Central memory CD4-positive, alpha-beta T cell (primary cell): ENCODE measurements at places on chromosomes 13 and 19.

DNA sequence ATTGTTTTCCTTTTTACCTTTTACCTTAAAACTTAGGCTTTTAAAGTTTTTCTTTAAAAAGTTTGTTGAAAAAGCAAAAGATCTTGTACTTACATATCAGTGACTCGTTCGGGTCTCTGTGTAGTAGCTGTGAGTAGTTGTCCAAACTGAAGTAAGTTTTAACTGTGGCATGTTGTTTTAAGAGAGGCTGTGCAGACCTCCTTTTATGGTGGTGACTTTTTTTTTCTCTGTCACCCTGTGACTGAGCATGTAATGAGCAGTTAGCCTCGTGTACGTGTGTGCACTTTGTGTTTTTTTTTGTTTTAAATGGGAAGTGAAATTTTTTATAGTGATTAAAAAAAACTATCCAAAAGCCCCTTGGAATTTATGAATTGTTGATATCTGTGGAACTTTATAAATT lies at the start of gene GPR183:
TSS of gene GPR183 (minus strand) at position 153 of the 400 bp plus-strand sequence. CDS start 11,254 bp downstream, outside the sequence.
- DNase-seq, result peak; percentile 80

DNA sequence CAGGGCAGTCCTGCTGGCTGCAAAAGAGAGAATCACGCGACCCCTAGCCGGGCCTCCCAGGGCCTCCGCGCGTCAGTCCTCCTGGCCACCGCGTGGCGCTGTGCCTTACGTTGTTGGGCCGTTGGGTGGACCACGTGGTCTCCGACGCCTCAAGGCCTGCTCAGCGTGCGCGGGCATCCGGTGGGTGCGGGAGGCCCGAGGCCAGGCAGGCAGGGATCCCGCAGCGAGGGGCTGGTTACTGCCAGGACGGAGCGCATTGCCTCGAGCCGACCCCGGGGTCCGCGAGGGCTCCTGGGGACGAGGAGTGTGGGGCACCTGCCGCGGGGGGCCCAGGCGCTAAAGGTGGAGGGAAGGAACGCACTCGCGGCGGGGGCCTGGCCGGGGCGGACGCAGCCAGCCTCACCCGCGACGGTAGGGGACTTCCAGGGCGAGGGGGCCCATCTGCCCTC lies at the start of gene TDRD12:
TSS of gene TDRD12 (plus strand) at position 157 of the 449 bp plus-strand sequence. CDS start 306 bp downstream, outside the sequence.
- DNase-seq, result no peak

DNA sequence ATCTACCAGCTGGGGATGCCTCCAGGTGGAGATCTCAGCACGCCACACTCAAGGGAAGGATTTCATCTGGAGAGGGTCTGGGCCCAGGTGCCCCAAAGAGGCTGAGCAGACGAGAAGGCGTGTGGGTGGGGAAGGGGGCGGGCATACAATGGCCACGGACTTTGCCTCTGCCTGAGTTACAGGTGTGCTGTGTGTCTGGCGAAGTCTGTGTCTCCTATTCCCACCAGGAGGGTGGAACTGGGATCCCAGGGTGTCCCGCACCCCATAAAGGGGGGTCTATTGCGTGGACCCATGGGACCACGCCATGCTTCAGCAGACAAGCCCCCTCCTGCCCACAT lies 3.6 kb downstream of the TLE2 start:
- DNase-seq, result no peak

DNA sequence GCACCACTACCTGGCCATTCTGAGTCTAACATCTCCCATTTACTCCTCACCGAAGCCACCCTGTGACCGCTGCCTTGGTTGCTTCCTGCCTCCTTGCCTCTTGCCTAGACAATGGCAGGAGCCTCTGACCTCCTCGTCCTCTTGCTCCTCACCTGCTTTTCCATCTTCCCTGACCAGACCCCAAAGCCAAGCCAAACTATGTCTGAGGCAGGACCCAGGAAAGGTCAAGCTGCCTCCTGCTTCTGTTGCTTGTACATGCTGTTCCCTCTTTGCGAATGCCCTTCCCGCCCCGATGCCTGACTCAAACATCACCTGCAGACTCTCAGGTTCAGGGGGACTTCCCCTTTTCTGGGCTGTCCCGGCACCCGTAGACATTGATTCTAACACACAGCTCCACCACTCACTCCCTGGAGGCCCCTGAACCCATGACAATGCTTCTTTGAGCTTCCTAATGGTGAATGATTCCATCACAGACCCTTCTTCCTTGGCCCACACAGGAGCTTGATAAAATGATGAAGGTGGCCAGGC lies 60.8 kb downstream of the F2RL3 start:
- no peak for DNase-seq

DNA sequence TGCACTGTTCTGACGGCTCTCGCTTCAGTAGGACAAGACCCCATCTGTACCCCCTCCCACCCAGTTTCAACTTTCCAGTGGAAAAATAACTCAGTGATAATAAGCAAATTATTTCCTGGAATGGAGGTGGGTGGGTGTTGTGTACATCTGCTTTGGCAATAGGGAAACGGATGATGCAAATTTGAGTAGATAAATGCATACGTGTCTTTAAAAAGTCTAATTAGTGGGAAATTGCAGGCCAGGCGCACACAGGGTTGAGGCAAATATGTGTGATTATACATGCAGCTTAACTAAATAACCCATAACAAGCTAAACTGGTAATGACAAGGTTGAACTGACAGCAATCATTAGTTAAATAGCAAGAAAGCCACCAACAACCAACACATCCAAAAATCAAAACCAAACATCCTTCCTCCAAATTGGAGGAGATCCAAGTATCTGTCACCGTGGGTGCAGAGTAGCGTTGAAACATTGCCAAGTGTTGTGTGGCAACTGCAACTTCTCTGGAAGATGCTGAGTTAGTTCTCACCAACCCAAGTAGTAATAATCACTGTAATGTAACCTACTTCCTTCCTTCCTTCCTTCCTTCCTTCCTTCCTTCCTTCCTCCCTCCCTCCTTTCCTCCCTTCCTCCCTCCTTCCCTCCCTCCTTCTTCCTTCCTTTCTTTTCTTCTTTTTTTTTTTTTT lies 54.6 kb downstream of the TRPM4 start:
- DNase-seq, result no peak

DNA sequence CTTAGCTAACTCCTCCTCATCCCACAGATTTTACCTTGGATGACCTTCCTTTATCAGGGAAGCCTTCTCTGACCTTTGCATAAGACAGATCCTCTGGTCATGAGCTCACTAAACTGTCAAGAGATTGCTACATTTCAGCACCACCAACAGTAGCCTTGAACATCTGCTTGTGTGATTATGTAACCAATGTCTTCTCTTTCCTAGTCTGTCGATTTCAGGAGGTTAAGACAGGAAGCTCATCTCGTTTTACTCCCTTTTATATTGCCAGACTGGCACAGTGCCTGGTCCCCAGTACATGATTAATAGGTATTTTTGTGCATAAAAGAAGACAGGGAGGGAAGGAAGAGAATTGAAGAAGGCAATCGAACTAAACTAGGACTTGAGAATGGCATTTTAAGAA lies 1697.7 kb downstream of the EFNB2 start:
- DNase-seq, result no peak

- no peak for DNase-seq
Observed at GRCh38 chr19:36745870-36746269, 26.7 kb downstream of the ZNF850 start.

DNA sequence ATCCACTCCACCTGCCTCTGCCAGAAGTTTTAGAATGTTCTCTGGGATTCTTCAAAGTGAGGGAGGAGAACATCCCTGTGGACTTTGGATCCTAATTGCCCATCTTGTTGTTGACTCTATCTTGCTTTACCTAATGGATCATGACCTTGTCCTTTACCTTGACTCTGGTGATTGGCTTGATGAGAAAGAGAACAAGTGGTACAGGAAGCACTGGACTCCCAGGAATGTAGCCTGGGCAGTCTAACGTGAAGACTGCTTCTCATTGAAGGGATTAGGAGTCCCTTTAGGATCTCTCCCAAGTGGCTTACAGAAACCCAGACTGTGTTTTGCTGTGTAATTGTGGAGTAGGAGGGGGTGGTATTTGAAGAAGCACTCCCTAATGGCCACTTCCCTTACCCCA lies 63.9 kb downstream of the SLC10A2 start:
- no peak for DNase-seq

DNA sequence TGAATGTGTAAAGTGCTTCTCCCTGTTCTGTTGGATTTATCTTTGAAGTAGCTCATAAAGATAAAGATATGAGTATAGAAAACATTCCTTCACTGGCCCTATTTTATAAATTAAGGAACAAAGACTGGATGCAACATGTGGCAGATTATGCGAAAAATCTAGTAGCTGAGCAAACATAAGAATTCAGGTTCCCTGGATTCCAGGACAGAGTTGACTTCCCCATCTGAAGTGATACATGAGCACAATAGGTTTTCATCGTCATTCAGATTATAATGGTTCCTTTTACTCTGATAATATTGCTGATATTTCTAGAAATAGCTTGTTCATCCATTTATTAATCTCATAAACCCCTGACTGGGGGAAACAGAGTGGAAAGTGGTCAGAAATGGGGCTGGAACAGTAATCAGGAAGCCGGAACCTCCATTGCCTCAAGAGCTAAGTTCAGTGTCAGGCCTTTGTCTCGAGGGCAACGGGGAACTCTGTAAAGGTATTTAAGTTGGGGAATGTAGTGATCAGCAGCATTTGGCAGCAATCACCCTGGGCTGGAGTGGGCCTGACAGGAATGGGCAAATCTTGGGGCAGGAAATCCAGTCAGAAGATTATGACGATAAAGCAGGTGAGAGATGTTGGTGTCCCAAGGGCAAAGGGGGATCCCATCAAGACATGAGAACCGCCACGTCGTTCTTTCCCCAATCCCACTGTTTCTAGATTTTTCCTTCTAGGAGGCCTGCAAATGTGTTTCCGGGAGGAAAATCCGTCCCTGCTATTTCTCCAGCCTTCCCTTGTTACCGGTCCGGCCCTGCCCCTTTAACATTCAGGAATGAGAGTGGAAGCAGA lies 232.5 kb upstream of the SERP2 start:
- peak; percentile 1 for DNase-seq

DNA sequence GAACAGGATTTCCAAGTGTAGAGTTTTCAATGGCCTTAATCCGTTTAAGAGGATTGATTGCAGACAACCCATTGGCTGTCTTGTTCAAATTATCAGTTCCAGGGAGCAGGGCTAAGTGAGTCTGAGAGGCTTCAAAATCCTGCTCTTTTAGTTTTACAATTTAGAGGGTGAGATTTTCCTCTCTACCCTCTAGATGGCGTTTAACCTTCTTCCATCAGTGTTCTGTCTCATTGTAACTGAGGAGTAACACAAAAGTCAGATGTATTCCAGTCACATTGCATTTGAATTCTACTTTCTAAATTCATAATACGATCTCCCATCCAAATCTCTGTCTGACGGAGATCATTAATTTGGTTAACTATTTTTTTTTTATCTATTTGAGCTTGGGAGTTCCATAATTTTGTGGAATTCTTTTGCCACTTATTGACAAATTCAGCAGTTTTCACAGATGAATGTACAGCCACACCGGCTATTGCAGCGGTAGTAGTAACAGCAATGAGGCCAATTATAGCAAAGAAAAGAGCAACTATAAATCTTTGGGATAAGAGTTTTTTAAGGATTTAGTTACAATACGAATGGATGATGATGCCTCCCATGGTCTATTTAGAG lies 7.8 kb upstream of the C19orf84 start:
- no peak for DNase-seq

- no peak for DNase-seq
Observed at GRCh38 chr13:89382981-89383380, 1711.8 kb downstream of the SLITRK5 start.

DNA sequence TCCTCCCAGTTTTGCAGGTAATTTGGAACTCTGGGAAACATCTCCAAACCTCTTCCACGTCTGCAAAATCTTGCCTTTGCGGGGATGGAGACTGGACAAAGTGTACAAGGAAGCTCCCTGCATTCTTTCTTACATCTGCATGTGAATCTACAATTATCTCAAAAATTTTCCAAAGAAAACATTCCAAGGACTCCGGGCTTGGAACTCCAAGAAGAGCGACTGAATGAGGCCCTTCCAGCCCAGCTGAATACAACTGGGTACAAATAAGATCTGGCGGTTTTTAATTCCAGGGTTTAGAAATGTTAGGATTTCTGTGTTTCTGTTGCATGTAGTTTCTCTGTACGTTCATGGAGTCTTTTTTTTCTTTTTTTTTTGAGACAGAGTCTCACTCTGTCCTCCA lies 28.5 kb downstream of the EXOC3L2 start:
- DNase-seq, result no peak

- DNase-seq, result no peak
Observed at GRCh38 chr13:64778002-64778401, 2452.1 kb downstream of the PCDH9 start.

- no peak for DNase-seq
Observed at GRCh38 chr13:75760131-75761021, 124.2 kb downstream of the LMO7 start.

- DNase-seq, result peak; percentile 96
Observed at GRCh38 chr13:44917589-44918325, 71.5 kb downstream of the NUFIP1 start.

- DNase-seq, result no peak
Observed at GRCh38 chr19:49999371-50000010, 25.7 kb downstream of the VRK3 start.

DNA sequence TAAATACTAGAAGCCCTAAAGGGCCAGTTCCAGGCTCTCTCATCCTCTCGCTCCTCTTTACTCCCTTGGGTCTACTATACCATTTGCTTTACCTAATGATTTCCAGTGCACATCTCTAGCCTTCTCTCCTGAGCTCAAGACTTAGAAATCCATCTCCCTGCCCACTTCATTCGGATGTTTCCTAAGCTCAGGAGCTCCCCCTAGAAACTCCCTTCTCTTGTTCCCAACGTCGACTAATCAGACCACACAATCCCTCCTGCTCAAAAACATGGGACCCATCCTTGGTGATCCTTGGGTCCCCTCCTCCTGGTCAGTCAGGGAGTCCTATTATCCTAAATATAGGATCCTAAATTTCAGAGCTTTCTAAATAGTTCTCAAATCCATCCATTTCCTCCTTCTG lies 21.1 kb upstream of the STK24 start:
- DNase-seq, result no peak

GRCh38 chr19:37933937-37934358 lies 26.9 kb downstream of the SIPA1L3 start:
- no peak for DNase-seq

GRCh38 chr19:47587295-47587694 lies 14.3 kb upstream of the ZNF541 start:
- DNase-seq, result no peak

GRCh38 chr13:80363890-80364503 lies 23.1 kb upstream of the SPRY2 start:
- DNase-seq, result no peak

- no peak for DNase-seq
Observed at GRCh38 chr19:38135150-38135998, 88.6 kb downstream of the DPF1 start.

DNA sequence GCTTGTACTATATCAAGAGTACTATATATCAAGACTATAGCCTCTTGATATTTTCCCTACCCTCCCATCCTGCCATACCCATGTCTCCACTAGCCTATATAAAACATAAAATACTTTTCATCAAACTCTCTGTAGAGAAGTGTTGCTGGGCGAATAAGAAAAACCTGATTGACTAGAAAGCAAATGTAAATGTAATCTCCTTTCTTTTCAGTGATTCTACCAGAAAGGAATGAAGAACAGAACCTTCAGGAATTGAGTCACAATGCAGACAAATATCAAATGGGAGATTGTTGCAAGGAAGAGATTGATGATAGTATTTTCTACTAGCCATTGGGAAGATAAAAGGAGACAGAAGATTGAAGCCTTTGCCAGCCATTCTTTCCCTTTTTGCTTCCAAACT lies 89.2 kb downstream of the KCNRG start:
- DNase-seq, result no peak
